Left renal pelvis (tissue), 4 donors: ENCODE measurements at places on chromosomes 11 and 22.

GRCh38 chr22:48779211-48779643, 1048.4 kb downstream of the BRD1 start:
- DNase-seq: no peak

DNA sequence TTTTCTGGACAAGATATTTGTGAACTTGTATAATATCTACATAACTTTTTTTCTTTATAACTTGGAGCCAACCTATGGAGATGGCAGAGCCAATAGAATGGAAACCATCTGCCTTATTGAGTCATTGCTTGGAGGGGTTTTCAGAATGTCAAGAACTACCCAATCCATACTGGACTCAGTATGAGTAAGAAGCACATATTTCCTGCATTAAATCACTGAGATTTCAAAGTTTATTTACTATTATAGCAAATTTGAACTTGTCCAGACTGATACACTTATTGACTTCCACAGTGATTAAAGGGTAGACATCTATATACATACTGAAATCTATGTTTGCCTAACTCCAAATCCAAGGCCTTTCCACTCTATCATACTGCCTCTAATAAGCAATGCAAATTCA, 704.0 kb downstream of the KCNA4 start:
- no peak for DNase-seq

- no peak for DNase-seq
Observed at GRCh38 chr22:26847046-26847445, 189.7 kb downstream of the MIAT start.

- DNase-seq: no peak
Observed at GRCh38 chr22:37112084-37112728, 2.7 kb upstream of the TMPRSS6 start.

DNA sequence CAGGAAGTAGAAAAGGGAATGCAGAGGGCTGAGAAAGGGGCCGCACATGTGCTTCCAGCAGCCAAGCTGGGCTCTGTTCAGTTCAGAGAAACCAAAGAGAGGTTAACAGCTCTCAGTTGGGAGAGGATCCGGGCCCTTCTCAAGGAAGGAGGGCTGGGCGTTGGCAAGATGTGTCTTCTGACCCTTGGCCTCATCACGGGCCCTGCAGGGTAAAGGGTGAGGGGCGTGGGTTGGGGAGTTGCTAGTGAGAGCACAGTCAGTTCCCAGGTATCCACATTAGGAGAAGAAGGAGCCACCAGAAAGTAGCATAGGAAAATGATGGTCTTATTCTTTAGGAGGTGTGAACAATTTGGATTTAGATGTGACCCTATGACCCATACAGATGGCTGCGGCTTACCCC, 73.0 kb downstream of the OSBP2 start:
- DNase-seq: no peak

DNA sequence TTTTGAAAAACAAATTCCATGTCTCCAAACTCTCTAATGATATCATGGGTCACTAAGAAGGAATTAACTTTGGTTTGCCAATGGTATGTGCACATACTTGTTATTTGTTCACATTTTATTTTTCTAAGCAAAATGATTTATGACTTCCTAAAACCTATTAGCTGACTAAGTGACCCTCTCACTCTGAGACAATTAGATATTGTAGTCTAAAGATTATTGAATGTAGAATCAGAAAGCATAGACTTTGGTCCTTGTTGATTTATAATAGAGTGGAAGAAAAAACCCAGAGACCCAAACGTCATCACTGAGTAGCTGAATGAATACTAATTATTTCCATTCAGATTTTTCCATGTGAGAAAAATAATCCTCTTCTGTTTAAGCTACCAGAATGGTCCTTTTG, 243.5 kb upstream of the ANO3 start:
- no peak for DNase-seq

- no peak for DNase-seq
Observed at GRCh38 chr22:35970616-35971455, 57.8 kb downstream of the RBFOX2 start.

DNA sequence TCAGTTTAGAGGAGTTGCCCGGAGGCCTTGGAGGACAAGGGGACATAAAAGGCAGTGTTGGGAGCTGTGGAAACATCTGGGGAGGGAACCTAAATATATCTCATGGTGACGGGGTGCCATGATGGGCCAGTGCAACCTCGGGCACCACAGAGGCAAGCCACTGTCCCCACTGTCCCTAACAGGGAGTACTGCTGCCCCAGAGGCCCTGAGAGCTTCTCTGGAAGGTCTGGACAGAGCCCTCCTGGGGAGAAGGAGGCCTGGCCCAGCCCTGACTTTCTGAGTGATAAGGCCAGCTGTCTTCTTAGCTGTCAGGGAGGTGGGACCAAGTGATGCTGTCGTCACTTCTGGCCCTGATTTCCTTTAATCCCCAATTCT, 5.5 kb upstream of the P2RY6 start:
- DNase-seq: no peak

DNA sequence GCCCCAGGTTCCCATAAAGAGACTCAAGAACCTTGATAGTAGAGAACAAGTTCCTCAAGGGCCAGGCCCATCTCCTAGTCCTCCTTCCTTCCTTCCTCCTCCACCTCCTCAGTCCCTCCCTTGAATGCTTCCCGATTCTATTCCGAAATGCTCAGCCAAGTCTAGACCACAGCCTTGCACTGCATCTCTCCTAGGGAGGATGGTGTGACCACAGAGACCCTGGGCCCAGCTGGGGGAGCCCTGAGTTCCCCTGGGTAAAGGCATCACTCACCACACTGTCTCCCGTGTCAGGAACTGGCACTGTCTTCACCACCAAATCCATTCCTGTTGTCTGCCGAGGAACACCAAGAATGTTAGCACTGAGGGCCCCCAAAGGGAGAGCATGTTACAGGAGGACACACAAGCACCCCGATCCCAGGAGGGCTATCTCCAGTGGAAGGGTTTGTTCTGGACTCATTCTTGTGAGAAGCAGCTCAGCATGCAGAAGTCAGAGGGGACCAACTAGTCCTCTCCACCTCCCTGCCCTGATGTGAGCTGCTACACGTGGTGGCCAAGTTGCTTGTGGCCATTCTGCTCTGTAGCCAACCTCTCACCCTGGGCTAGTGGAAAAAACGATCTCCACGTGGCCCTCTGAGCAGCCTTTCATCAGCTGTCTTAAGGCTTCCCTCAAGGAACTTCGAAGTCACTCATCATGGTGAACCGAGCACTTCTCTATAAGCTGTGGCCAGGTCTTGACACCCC, 8.7 kb downstream of the IFT27 start:
- no peak for DNase-seq

DNA sequence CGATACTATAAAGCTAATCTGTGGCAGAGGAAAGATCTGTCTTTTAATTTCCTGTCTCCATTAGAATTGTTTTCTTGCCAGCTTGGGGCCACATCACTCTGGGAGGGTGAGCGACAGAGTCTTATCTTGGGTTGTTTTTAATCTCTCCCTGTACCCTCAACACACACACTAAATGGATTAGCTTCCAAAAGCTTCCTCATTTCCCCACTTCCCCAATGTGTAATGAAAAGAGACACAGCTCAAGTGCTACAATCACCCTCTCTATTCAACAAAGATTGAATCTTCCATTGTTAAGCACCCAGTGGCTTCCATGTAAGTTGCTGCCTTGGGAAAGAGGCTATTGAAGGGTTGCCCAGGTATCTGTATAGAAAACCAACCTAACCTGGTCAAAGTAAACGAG, 6.1 kb upstream of the ASCL3 start:
- DNase-seq: no peak

DNA sequence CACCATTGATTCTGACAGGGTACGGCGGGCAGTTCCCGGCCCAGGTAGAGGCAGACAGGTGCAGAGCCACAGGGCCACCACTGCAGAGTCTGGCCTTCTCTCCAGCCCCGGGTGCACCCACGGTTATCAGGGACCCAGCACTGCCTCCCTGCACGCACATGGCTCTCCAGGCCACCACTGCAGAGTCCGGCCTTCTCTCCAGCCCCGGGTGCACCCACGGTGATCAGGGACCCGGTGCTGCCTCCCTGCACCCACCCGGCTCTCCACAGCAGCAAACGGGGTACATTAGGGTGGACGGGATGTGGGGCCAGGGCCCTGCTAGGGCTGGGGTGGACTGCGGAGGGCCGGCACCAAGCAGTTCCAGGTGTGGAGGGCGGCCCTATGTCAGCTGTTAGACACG, 272.9 kb downstream of the BRD1 start:
- DNase-seq: no peak

DNA sequence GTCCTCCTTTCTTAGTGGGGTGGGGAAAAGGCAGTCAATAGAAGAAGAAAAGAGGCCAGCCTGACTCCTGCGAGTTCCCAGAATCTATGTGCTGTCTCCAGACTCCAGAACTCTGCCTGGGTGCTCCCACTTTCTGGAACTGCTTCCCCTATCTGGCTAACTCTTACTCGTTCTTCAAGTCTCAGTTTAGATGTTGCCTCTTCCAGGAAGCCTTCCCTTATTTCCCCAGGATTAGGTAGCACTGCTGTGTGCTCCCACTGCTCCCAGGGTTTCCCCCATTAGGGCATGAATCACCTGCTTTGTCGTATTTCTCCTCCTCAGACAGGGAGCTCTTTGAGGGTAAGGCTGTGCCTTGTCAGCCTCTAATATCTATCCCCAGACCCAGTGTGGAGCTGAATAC, 17.5 kb upstream of the SYT7 start:
- DNase-seq: no peak

- no peak for DNase-seq
Observed at GRCh38 chr22:38077096-38077495, 6.9 kb downstream of the SLC16A8 start.

GRCh38 chr11:45211732-45212131, 65.3 kb downstream of the PRDM11 start:
- DNase-seq: no peak

DNA sequence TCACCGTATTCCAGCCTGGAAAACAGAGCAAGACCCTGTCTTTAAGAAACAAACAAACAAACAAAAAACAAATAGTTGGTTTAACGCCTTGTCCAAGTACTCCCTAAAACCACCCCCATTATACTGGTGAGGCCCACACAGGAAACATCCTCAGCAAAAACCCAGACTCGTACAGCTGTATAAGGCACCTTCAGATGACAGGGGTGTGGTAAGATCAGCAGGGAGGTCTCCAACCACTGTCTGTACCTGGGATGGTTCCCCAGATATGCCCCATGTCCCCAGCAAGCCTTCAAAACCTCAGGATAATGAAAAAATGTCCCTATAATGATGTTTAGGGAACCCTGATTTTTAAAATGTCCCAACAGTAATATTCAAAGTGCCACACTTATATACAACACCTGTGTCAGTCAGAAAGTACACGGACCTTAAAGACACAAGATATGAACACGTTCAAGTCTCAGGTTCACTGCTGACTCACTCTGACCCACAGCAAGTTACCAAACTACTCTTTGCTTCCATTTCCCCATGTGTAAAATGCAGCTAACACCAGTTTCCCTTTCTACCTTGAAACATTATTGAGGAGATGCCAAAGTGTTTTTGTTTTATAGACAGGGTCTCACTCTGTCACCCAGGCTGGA, 9.3 kb downstream of the SF3A1 start:
- DNase-seq: no peak

DNA sequence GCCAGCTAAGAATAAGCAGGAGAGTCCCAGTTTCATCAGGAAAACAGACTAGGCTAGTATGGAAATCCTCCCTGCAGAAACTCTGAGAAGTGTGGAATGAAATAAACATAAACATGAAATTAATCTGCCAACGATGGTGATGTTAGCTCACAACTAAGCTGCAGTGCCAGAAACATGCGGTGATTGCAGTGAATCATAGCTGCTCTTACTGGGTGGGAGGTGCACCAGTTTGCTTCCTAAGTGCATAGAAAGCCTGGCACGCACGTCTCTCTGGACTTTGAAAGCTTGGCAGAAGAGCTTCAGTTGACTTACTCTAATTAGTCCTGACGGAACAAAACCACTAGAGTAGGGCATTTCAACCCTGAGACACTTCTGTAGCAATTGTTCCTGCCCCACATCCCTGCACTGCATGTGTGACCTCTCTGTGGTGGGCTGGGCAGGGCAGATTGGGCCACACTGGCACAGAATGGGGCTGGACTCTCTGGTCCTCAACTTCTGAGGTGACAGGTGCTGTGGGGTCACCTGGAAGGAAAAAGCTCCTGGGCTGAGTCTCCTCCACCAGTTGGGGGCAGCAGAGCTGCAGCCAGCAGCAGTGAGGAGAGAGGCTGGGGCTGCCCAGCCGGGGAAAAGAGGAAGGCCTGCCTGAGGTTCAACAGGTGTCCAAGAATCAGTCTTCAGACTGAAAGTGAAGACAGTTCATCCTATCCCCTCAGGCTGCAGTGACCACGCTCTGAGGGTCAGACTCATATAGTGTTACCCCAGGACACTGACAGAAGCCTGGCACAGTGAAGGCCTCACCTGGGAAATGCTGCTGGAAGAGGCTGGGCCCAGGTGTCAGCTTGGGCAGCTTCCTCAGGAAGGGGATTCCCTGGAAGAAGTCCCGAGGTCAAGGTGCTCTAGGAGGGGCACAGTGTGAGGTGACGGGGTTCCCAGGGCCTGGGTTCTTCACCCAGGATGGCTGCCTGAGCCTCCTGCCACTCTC, 40.5 kb downstream of the GGTLC2 start:
- DNase-seq: no peak

DNA sequence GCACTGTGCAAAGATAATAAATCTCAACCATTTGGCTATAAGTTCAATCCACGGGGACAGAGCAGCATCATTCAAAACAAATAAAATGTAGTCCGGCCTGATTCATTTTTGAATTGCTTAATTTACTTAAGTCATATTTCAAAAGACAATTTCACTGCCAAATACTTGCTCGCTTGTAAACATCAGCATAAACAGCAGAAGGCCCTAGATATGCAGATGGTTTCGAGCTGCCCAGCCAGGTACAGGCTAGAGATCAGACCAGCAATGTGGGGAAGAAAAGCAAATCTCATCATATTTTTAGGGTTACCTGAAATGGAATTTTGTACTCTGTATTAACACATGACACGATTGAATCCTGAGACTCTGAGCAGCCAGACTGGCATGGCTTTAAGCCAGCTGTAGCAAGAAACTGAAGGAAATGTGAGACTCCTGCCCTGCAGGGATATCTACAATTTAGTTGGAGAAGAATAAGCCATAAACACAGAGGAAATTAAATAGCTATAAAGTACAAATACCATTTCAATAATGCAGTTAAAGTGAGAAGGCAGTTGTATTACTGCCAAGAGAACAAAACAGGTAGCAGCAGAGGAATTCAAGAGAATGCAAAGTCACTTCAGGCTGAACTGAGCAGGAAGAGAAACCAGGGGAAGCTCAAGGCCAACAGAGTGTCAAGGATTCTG, 440.3 kb downstream of the ETS1 start:
- DNase-seq: no peak

DNA sequence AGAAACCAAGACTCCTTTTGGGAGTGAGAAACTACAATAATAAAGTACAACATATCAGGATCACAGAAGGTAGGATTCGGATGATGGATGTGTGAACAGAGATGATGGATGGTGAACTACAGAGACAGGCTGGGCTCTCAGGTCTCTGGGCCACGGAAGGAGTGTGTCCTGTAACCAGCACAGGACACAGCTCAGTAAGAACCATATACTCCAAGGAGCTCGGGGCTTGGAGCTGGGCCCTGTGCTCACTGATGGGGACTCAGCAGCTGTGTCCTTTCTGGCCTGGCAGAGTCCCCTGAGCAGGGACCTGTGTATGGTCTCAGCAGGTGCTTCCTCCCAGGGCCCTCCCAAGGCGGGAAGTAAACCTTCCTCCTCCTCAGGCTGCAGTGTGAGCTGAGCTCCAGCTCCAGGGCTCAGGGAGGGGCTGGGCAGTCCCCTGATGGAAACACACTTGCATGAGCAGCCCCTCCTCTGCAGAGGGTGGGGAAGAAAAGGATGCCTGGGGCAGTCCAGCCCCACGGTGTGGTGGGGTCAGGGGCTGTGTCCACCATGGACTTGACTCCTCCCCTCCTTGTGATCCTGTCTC, 39.8 kb upstream of the TOP3B start:
- DNase-seq: no peak
